Stimulated activated CD8-positive, alpha-beta memory T cell treated with anti-CD3 and anti-CD28 coated beads, Interleukin-15, amount 100 ng/mL, for 24 hours (primary cell): ENCODE measurements at places on chromosomes 5 and 9.

GRCh38 chr5:54443270-54443669, 12.2 kb upstream of the HSPB3 start:
- no peak for DNase-seq

- DNase-seq = no peak
These were observed 120.4 kb downstream of the SPATA31D1 start for GRCh38 chr9:82108941-82109340.

- DNase-seq = no peak
These were observed 109.0 kb downstream of the NTRK2 start for GRCh38 chr9:84778570-84778969.

GRCh38 chr5:112529525-112529924, 110.4 kb upstream of the EPB41L4A start:
- DNase-seq = no peak

DNA sequence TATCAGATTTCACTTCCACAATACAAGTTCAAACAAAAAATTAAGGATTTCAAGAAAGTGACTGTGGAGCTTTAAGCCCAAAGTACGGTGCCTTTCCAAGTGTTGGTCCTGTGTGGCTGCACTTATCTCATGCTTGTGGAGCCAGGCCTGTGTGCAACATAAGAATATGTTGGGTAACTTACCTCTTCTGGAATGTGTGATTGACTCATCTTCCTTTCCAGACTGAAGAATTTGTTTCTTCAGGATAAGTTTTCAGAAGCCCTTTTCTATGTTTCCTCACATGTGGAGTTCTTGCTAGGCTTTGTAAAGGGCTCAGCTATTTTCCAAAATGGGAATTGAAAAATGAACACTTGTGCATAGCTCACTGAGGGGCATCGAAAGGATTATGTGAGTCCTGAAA, 485.1 kb upstream of the PAPPA start:
- no peak for DNase-seq

DNA sequence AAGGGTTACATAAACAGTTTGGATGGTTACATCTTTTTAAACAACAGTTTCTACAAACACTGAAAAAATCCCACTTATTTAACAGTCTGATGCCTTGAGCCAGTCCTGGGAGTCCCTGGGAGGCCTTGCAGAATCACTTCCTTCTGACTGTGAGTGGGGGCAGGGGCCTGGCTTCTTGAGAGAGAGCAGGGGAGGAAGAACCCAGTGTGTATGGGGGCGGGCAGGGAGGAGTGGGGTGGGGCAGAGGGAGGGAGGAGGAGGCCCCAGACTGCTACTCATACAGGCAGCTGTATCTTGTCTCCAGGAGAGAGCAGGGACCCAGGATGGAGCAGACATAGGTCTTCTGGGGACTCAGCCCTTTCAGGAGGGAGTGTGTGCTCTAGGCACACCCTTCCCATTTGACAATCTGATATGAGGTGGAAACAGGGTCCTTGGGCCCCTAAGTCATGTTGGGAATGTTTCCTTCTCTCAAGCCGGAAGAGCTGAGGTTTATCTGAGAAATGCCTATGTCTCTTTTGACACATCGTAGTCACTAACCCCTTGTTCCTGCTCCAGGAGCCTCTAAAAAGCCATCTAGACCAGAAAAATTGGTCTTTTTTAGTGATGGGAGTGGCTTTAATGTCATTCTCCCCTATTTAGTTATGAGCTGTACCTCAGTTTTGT, 52.8 kb downstream of the IRF1 start:
- no peak for DNase-seq

DNA sequence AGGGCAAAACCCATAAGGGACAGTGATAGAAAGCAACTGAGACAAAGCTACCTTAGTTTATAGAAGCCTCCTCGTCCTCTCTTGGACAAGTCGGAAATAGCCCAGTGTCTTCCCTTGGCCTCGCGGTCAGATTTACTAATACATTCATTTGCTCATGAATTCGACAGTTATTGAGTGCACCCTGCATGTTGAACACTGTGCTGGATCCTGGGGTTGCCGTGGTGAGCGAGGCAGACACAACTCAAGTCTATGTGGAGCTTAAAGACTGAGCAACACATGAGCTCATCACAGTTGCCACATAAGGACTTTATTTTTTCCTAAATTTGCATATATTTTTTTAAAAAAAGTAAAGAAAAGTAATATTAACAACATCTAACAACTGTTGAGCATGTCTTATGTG, 411.1 kb upstream of the ITGA1 start:
- no peak for DNase-seq

- DNase-seq = no peak
These were observed 344.7 kb upstream of the DAP start for GRCh38 chr5:11105696-11106095.

DNA sequence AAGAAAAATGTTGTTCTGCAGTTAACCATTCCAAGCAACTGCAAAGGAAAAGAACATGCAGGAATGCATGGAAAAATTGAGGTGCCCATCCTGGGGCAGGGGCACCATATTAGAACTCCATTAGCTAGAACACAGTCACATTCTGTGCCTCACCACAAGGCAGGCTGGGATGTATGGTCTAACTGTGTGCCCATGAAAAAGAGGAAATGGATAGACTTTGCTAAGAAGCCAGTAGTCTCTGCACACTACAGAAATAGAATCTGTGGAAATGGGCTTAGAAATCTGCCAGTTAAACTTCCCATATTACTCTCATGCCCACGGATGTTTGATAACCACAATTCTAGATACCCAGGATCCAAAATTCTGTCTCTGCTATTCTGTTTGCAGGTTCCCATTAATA, 423.8 kb upstream of the SMARCA2 start:
- DNase-seq = no peak

GRCh38 chr5:2007496-2007877, 124.8 kb upstream of the IRX4 start:
- DNase-seq = no peak

DNA sequence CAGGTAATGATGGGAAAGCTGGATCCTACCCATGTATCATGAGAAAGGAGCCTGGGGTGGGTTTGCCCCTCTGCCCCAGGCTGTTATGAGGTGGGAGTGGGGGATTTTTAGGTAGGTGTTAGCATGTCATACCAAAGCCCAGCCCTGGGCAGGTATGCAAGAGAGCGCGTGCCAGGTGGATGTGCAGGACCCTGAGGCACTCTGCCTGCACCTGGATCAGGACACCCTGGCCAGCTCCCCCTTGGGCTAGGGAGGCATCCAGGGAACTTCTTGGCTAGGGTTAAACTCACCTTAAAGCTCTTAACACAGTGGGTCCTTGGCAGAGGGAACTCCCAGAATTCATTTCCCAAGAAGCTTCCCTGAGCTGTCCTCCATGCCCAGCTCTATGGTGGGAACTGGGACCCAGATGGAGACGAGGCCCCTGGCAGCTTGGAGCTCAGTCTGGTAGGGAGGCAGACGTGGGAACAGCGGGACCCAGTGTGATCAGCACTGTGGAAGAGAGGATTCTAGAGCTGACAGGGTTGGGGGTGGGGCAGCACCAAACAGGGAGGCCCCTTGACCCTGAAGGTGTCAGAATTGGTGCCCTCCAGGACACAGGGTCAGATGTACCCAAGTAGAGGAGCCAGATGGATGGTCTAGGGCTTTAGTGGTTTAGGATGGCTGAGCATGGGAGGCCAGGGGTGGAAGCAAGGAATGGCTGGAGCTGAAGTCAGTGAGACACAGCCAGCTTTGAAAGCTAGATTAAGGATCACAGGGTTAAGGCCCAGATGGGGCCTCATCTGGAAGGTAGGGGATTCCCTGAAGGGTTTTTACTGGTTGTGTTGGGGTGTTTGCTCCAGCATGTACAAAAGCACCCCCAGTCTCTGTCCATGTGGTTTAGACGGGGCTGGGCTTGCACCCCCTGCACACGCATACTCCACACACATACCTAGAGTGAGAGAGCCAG, 2.2 kb upstream of the PRR7 start:
- DNase-seq = no peak

GRCh38 chr9:114405294-114406034, 17.7 kb upstream of the AKNA start:
- no peak for DNase-seq

- no peak for DNase-seq
These were observed 269.9 kb upstream of the PAPPA start for GRCh38 chr9:115883467-115884329.

- no peak for DNase-seq
These were observed 234.9 kb downstream of the FAM170A start for GRCh38 chr5:119864286-119864685.

GRCh38 chr9:122364783-122365150, 6.1 kb upstream of the PTGS1 start:
- DNase-seq = no peak

- DNase-seq = no peak
These were observed 1.9 kb upstream of the PJA2 start for GRCh38 chr5:109411627-109412026.

- no peak for DNase-seq
These were observed 880 bp upstream of the PTPDC1 start for GRCh38 chr9:94083384-94083783.

DNA sequence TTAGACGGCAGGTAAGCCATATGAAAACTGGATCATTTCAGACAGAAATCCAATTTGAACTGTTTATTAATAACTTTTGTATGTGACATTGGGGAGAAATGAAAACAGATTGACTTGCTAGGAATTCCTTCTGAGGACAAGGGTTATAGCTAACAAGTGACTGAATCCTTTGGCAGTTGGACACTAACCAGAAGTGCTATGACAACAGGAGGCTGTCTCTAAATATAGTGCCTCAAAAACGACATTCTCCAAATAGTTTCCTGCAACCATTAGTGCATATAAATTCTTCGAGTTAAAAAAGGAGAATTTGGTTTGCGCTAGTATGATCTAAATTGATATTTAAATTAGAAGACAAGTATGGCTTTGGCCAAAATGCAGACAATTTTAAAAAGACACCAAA, 338.6 kb downstream of the PTPRD start:
- no peak for DNase-seq

GRCh38 chr5:109697339-109697738, 7.6 kb downstream of the MAN2A1 start:
- no peak for DNase-seq

DNA sequence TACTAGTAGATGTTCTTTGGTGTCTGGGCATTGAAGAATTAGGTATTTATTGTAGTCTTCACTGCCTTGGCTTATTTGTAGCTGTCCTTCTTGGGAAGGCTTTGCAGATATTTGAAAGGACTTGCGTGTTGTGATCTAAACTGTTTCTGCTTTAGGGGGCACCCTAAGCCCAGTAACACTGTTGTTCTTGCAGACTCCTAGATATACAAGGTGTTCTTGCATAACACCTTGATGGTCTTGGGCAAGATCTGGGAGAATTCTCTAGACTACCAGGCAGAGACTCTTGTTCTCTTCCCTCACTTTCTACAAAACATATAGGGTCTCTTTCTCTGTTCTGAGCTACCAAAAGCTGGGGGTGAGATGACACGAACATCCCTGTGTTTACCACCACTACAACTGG, 179.1 kb downstream of the FAM170A start:
- no peak for DNase-seq

- DNase-seq = no peak
These were observed 31.3 kb downstream of the IRX4 start for GRCh38 chr5:1851290-1851934.

DNA sequence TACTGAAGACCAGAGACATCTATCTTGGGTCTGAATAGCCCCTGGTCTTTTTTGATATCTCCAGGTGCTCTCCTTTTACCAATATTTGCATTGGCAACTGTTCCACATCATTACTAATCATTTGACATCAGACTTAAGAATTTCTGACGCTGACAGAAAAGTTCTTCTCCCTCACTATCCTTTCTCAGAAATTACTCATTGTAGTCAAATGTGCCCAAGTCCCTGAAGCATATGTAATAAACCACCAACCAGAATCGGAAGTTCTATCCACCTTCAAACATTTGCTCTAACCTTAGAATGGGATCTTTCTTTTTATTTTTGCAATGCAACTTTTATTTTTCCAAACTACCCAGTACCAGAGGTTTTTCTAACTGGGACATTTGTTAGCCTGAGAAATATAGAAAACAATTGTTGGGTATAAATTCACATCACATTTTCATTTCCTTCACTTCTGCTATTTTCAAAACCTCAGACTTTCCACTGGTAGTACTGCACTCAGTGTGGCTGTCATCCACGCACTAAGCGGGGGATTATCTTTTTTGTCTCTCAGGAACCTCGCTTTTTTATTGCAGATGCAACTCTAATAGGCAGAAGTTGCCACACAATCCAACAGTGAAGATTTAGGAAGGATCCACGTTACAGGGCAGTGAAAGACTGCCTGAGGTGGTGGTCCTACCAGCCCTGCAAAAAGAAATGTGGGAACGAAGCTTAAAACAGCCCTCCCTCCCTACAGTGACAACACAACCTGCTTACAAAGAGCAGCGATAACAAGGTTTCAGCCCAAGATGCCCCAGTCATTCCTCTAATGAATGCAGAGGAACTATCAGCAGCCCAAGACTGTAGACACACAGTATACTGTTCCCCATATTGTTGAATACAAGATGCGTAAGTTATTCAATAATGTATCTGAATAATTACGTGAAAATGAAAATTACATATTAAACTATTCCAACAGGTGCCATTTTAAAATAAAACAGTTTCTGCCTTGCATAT, 201.2 kb downstream of the EBF1 start:
- DNase-seq = no peak

GRCh38 chr5:132812123-132812765, 858 bp upstream of the SOWAHA start:
- no peak for DNase-seq

GRCh38 chr5:167479779-167480178, 811.7 kb upstream of the WWC1 start:
- no peak for DNase-seq

GRCh38 chr9:38437193-38437823, 13.1 kb upstream of the IGFBPL1 start:
- DNase-seq = no peak

- no peak for DNase-seq
These were observed 5.4 kb upstream of the ANKRD31 start for GRCh38 chr5:75242067-75242466.

DNA sequence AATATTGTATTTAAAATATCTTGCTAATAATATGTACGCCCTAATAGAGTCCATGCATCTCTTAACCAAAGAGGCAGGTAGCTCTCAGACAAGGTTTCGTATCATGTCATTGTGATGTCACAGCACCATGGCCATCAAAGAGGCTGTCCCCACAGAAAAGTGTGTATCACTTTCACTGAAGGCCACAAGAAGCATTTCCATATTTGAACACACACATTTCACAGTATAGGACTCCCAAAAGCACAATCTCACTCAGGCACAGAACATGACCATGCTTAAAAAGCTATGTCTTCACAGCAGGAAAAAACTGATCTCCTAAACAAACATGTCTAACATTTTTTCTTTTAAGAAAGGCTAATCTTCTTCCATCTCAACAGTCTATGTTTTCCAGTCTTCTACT, 133.8 kb downstream of the DENND1A start:
- no peak for DNase-seq
